A172 (cell line): ENCODE measurements at places on chromosomes 5 and 9. TPM values are rescaled to one million over a fixed set of nuclear protein-coding genes. Genes with fewer than 3 reads are reported as not detected.

- DNase-seq: no peak
These were observed 1055.5 kb upstream of the DMAC1 start for GRCh38 chr9:8855046-8855445.

IFNA2 gene
- total RNA-seq: not detected in 2 replicates

DNA sequence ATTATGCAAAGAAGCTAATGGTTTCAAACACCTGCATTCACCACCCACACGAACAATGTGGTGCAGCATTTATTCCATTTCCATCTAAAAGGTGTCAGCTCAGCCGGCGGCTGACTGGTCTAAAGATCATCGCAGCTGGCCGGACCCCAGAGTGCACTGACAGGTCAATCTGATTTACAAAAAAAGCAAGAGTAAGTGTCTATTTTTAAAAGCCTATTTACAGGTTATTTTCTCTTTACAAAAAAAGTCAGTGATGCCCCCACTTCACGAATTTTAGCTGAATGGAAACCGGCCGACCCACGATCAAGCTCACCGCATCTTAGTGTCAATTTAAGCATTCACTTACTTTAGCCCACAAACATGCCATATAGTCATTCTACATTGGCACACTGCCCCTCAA, 58.3 kb downstream of the SEMA4D start:
- no peak for DNase-seq

- DNase-seq: peak; percentile 45
These were observed 82.6 kb downstream of the PRELID2 start for GRCh38 chr5:145752534-145752933.

- DNase-seq: peak; percentile 36
These were observed at the start of gene AQP3 for GRCh38 chr9:33446946-33447798. Gene AQP3, minus strand, starts transcription at chr9:33447593. Its CDS starts 63 bp downstream, at chr9:33447530.

IFNB1 gene
- total RNA-seq: not detected in 2 replicates

DNA sequence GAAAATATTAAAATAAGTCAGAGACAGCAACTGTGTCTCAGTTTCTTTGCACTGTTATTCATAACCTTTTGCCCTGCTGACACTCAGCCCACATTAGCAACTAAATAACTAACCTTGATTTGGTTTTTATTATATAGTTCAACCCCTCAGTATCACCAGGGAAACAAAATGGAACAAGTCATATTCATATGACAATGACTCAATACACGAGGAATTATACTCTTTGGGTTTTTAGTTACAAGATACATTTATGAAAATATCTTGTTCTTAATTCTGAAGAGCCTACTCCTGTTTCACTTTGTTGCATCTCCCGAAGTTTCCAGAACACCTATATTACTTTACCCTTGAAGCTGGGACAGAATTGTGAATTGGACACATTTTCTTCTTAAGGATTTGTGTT, 845.4 kb downstream of the EFNA5 start:
- DNase-seq: no peak

N4BP3 gene
- 0.17 and 0.33 TPM in 2 replicates for total RNA-seq

GRCh38 chr9:35852267-35852815, 17.9 kb downstream of the OR13J1 start:
- no peak for DNase-seq

DNA sequence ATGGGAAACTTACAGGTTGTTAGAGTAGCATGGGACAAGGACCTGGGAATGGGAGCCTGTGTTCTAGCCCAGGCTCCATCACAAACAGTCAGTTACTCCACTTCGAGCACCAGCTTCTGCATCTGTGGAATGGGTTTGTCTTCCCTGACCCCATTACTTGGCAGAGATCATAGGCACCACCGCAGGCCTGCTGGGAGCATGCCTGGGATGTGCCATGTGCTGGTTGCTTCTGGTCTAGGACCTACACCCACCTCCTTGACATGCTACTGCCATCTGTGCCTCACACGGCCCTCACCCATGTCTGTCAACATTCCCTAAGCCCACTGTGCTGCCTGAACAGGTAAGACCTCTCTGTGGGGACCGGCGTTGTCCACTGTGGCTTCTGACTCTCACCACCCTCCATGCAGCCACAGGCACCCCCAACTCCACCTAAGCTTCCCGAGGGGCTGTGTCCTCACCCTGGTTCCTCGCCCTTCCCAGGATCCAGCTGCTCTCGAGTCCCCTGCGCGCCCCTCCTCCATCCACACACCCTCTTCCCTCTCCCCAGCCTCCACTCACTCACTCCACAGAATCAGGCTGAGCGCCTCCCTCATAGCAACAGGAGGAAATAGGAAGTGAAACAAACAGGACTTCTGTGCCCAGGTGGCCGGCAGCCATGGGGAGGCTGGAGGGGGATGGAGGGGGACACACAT, 85.9 kb upstream of the FAM120A start:
- DNase-seq: no peak

ARHGEF39 gene
- 2.5 and 3.6 TPM in 2 replicates for total RNA-seq

GRCh38 chr5:2160811-2161210, 278.1 kb upstream of the IRX4 start:
- no peak for DNase-seq

GAS1 gene
- total RNA-seq: 1.3 and 1.7 TPM in 2 replicates

DNA sequence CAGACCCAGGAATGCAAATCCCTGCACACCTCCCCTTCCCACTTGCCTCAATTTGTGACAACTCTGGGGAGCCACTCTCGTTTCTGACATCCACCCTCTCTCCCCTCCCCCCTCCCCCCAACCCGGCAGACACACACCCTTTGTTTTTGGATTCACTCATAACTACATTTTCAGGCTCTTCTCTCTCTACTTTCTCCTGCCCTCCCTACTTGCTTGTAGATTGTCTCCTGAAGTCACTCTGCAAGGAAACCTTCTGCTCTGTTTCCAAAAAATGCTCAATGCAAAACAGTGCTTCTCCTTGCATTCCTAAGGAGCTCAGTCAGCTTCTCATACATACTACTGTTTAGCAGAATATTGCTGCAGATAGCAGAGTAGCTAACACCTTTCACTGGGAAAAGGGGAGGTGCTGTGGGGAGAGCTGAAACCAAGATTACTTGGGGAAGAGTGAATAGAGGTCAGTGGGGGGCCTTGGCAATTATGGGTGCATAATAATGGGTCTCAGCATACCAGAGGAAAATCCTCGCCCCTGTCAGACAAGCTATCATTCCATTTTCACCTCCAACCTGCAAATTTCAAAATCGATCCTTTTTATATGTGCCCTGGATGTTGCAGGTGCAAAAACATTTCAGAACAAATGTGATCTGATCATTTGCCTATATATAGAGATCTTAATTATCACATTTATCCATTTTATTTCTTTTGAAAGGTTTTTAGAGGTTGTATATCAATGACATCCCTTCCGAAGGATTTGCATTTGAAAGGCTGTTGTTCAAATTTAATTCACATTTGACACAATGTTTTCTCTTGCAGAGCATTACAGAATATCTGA, 1860.7 kb upstream of the WWC1 start:
- DNase-seq: no peak

DNA sequence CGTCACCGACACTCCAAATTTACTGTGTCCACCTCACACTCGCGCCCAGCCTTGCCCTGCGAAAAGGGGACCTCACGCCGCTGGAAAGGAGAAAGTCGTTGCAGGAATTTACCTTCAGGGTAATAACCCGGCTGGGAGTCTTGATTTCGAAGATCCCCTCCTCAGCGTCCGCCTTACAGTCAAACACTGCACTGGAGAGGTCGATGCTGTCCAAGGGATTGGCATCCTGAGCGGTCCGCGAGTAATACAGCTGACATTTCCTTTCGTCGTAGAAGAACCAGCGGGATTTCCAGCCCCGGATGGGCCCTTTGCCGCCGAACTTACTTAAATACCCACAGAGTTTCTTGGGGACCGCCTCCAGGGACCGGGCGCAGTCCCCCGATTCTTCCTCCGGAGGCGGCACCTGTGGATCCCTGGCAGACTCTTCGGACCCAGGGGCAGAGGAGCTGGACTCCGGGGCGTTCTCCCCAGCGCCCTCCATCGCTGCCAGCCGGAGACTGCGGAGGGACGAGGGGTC, 330 bp downstream of the TBC1D2 start:
- DNase-seq: peak; percentile 70

- DNase-seq: peak; percentile 92
These were observed 103.1 kb upstream of the DMRT1 start for GRCh38 chr9:738209-738915.

RAB14 gene
- 39.4 and 39.5 TPM in 2 replicates for total RNA-seq

- DNase-seq: no peak
These were observed 63.3 kb downstream of the LIX1 start for GRCh38 chr5:97078958-97079743.

- DNase-seq: no peak
These were observed 1.1 kb upstream of the ANP32B start for GRCh38 chr9:97981846-97982682.

DNA sequence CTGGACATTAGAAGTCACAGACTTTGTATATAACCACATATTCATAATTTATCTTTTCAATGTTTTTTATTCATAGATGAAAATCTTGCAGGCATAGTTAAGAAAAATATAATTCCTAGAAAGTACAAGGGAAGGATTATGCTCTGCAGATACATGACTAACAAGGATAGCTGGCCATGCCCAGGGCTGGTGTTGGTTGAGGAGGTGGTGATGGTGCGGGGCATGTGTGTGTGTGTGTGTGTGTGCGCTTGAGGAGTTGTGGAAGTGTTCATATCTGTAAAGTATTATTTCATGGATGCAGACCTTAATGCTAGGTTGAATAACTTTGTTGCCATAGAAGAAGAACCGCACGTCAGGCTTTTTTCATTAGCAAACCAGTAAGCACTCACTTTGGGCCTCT, 1.3 kb downstream of the S1PR3 start:
- no peak for DNase-seq

- peak; percentile 64 for DNase-seq
These were observed 127.0 kb upstream of the VLDLR start for GRCh38 chr9:2494562-2494961.

SPDL1 gene
- total RNA-seq: 269 and 385 TPM in 2 replicates

CD14 gene
- total RNA-seq: 2.3 TPM in 1 of 2 replicates, not detected in the other

DNA sequence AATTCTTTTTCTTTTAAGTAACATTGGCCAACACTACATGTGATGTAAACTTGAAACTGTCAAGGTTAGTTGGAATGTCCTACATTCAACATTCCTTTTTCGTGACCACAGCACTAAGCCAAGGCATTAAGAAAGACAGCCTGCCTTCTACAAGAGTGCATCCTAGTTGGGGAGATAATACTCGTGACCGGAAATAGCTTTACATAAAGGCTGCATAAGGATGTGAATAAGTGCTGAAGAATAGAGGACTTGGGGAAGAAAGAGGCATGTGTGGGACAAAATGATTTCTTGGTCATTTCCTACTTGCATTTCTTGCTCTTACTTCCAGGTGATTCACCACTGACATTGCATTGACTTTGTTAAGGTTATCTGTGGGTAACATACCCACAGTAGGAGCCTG, 282.0 kb downstream of the DMRT2 start:
- peak; percentile 2 for DNase-seq

SLC9A3 gene
- 4.7 and 5.8 TPM in 2 replicates for total RNA-seq

SH2D3C gene
- 1.7 and 2.1 TPM in 2 replicates for total RNA-seq

PCDHGA7 gene
- 0.69 TPM in 2 replicates for total RNA-seq

CAVIN4 gene
- 1.1 and 2.4 TPM in 2 replicates for total RNA-seq

CNTFR gene
- total RNA-seq: 0.69 TPM in 1 of 2 replicates, not detected in the other

GRCh38 chr5:15021266-15022046, 149.9 kb upstream of the ANKH start:
- peak; percentile 91 for DNase-seq

GRCh38 chr5:180522330-180522729, 28.2 kb downstream of the CNOT6 start:
- DNase-seq: no peak

DNA sequence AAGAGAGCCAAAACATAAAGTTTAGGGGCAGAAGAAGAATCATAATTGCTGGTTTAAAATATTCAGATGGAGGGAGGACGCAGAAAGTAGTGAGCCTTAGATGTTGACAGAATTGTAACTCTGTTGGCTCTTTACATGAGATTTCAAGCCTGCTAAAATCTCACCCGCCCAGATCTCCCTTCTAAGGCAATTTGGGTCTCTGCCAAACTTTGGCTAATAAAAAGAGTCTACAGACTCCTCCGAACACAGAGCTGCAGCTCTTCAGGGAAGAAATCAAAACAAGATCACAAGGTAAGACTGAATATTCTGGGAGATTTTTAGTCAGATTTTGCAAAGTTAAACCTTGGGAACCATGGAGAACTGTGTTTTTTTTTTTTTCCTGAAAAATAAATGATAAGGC, at the start of gene IL33:
Gene IL33, plus strand, starts transcription at position 246 of the 400 bp plus-strand sequence. CDS start 25,888 bp downstream, outside the sequence.
- no peak for DNase-seq

- DNase-seq: no peak
These were observed 1.8 kb downstream of the BNC2 start for GRCh38 chr9:16868701-16869100.

DBH gene
- total RNA-seq: 0.02 TPM in 1 of 2 replicates, not detected in the other

C6 gene
- not detected in 2 replicates for total RNA-seq

DNA sequence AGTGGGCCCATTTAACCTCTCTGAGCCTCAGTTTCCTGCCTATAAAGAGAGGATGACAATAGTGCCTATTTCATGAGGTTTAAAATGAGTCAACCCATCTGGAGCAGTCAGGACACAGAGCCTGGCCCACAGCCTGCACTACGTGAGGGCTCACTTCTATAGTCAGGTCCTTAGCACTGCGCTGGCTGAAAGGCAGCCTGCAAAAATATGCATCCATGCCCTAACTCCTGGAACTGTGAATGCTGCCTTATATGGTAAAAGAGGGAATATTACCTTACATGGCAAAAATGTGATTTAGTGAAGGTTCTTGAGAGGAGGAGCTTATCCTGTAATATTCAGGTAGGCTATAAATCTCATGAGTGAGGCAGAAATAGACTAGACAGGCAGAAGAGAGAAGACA, 98.5 kb downstream of the GABBR2 start:
- peak; percentile 13 for DNase-seq

DOCK2 gene
- 63.1 and 68.9 TPM in 2 replicates for total RNA-seq

HACD4 gene
- total RNA-seq: not detected in 2 replicates

DNA sequence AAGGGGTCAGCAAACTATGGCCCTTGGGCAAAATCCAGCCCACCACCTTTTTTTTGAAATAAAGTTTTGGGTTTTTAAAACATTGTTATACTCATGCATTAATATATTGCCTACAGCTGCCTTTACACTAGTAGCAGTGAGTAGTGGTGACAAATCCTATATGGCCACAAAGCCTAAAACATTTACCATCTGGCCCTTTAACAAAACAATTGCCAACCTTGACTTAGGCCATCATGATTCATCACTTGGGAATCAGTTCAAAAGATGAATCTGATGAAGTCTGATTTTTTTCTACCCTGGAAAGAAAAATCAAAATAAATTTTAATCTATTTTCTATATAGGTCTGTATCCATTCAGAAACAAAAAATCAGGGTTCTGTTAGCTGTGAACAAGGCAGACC, 484.9 kb downstream of the BNC2 start:
- DNase-seq: peak; percentile 53

OBP2B gene
- not detected in 2 replicates for total RNA-seq

- DNase-seq: no peak
These were observed 1.2 kb downstream of the ST8SIA4 start for GRCh38 chr5:100901821-100902341.

GRCh38 chr5:97076098-97076497, 66.3 kb downstream of the LIX1 start:
- no peak for DNase-seq

DNA sequence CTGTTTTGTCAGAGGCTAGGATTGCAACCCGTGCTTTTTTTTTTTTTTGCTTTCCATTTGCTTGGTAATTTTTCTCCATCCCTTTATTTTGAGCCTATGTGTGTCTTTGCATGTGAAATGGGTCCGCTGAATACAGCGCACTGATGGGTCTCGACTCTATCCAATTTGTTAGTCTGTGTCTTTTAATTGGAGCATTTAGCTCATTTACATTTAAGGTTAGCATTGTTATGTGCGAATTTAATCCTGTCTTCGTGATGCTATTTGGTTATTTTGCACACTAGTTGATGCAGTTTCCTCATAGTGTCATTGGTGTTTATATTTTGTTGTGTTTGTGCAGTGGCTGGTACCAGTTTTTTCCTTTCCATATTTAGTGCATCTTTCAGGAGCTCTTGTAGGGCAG, 36.2 kb upstream of the TAF11L2 start:
- DNase-seq: no peak

DAB2IP gene
- 15.8 and 19.1 TPM in 2 replicates for total RNA-seq
